PC-9 (cell line): ENCODE measurements at places on chromosomes 7 and 10.

GRCh38 chr7:92645114-92646061, 55.2 kb upstream of the FAM133B start:
- DNase-seq, result peak; percentile 21

DNA sequence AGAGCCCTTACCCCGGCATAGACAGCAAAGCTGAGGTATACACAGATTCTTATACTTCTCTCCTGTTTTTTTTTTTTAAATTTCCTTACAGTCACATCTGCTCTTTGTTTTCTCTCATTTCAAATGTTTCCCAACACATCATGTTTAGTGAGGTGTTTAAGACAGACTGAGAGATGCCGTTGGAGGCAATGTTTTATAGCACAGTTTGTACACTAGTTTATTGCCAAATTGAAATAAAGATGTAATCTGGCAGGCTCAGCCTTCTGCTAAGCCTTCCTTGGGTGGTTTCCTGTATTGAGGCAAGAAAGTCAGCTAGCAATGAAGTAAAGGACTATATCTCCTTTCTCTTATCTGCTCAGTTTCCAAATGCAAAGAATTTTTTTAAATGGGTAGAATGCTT, 393.4 kb downstream of the SORCS1 start:
- DNase-seq, result no peak

DNA sequence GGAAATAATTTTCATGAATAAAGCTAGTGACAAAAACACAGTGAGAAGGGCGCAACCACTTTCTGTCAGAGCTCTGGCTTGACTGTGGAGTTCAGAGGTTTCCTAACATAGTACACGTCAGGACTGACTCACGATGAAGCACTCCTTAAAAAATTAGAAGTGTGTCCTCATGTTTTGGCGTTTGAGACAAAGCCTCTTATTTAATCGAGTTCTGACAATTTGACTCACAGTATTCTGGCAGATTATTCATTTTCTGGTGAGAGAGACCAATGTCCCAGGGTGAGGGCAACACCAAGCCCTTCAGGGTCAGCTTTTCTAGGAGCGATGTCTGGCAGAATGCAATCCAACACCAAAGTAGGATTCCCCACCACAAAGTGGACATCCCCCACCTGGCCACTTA, 108.7 kb downstream of the DIP2C start:
- DNase-seq, result no peak

- no peak for DNase-seq
These were observed 163.1 kb downstream of the PRKCQ start for GRCh38 chr10:6416892-6417512.

DNA sequence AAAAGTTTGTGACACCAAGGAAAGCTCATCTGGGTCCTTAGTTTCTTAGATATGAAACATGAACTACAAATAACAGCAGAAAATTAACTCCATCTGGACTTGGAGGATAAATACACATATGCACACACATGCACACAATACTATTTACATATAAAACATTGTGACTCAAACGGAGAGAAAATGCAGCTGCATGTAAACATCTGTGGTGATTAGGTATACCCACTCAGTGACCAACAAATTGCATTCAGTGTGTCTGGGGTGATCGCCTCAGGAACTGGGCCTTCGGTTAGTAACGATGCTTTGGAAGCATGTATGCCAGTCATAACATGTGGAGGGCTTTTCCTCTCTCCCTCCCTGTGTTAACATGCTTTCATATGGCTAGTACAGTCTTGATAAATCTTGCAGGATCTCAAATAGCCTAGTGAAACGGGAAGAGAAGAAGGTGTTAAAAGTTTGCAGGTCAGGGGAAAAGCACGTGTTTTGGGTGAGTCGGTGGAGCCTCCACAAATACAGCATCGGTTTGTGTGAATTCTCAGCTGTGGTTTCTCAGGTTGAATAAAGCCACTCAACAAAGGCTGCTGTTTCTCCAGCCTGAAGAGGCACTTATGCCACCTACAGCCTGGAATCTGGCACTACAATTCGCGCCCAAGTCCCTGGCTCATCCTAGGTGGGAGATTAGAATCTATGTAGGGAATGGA, 8.7 kb upstream of the GLRX3 start:
- peak; percentile 47 for DNase-seq

DNA sequence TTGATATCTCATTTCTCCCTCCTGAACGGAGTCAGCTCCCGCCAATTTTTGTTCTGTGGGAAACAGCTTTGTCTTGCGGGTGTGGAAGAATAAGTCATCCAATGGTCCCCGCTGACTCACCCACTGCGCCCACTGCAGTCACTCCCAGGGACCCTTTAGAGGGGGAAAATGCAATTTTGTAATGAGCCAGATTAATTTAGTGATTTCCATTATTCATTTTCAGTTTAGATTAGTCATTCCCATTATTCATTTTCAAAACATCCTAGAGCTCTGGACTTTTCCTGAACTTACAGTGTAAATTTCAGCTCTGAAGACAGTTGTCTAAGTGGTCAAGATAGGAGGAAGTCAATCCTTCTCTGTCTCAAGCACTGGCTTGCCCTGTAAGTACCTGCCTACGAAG, 154.9 kb upstream of the TMEM72 start:
- DNase-seq, result no peak

GRCh38 chr10:55220975-55221374, 419.9 kb upstream of the PCDH15 start:
- no peak for DNase-seq

- DNase-seq, result no peak
These were observed 162.0 kb upstream of the PLXNA4 start for GRCh38 chr7:132738254-132738653.

GRCh38 chr10:94097656-94098055, 103.9 kb downstream of the PLCE1 start:
- DNase-seq, result no peak

- DNase-seq, result peak; percentile 36
These were observed 87.7 kb upstream of the PRKCQ start for GRCh38 chr10:6667679-6668270.

DNA sequence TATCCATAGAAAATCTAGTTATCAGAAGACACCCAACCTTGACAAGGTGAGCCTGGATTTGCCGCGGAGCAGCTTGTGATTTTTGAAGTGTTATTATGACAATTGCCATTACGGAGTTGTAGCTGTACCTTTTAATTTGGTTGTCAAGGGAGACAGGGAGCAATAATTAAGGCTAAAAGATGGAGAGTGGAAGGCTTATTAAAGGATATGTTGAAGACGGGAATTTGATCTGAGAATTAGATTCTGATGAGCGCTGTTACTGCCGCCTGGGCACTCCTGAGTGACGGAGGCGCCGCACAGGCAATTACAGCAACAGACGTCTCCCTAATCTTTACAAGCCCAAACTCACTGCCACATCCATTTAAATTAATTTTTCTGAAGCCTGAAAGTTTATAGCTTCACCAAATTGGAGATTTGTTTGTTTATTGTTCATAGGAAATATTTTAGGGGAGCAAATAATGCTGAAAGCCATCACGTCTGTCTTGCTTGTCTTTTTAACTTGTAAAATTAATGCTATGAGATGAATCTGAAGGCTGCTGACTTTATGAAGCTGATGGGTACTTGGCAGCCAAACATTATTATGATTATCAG, 475.0 kb upstream of the ADARB2 start:
- no peak for DNase-seq
